NCI-H1105 (cell line): ENCODE measurements at places on chromosomes 13 and 19.
A peak's percentile ranks its signal among the peaks of the same experiment; 100 is the strongest.

GRCh38 chr19:33809960-33810359 lies 13.3 kb downstream of the KCTD15 start:
- DNase-seq = no peak

DNA sequence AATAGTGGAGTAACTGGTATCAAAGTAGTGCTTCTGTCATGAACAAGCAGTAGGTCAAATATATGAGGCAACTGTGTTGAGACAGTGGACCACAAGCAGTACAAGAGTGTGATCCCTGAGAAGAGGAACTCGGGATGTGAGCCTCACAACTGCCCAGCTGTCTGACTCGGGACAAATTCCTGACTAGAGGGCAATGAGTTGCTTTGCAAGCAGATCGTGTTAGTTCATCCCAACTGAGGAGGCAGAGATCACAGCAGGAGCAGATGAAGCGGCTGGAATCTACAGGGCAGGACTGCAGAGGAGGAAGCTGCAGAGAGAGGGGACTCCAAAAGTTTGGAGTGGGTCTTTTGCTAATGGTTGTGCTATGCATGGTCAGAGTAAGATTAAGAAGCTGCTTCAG lies 741.1 kb downstream of the DIAPH3 start:
- DNase-seq = no peak

- no peak for DNase-seq
Observed at GRCh38 chr19:573519-573825, 1.1 kb downstream of the BSG start.

DNA sequence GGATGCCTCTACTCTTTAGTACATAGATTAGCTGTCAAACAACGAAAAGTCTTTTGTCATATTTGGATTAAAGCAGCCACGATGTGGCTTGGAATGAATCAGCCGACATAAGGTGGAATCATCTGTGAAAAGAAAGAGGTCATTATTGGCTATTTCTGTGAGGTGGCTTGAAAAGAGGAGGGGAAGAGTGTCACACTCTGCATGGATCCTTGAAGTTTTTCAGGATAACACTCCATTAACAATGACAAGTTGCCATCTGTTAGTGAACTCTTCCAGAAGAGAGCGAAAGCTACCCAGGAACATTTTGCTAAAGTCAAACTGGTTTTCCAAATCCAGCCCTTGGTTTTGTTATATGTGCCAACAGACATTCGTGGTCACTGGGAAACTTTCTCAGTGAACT lies 1604.8 kb downstream of the OLFM4 start:
- no peak for DNase-seq

DNA sequence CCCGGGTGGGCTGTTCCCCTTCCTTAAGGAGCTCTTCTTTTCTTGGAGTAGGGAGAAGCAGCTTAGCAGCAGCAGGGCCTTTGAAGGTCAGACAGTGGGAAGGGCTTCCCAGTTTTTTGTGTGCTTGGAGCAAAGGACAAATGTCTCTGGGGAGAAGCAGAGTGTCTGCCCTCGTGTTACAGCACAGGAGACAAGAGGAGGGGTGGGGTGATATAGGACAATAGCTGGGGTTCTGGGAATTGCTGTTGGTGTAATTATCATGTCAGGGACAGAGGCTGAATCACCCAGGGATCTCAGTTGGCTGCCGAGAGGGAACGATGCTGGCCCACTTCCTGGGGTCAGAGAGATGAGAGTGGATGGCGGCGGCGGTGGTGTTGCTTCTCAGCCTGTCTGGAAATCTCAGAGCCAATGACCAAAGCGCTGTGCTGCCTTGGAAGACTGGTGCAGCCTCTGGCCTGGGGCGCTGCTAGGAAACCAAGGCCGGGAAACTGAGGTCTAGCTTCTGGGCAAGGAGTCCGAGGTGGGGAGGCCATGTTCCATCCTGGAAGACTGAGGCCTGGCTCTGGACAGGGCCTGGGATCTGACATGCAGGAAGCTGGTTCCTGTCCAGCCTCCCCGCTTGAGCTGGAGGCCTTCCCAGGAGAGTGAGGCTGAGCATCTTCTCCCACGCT lies 1.2 kb downstream of the INAFM1 start:
- no peak for DNase-seq

DNA sequence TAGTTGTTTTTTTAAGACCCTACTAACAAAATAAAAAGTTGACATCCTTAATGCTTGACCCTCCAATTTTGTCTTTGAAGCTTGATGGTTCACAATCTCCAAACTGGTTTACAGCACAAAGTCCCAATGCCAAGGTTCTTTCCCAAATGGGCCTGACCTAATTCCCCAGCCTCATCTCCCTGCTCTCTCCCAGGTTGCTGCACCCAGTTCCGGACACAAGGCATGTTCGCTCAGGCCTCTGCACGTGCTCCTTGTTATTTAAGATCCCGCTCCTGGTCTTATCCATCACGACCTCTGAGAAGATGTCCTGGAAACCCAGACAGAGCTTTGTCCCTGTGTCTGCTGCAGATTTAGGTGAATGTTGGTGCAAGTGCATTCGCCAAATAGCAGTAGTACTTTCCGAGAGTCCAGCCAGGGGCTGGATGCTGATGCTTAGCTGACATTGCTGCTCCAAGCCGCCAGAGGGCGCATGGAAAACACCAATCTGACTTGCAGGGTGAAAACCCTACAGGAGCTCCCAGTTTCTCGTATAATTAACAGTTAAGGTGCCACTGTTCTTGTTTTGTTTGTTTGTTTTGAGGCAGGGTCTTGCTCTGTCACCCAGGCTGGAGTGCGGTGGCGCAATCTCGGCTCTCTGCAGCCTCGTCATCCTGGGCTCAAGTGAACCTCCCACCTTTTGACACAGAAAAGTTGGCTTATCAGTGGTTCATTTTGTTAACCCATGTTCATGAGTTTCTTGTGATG lies 18.5 kb downstream of the LYPD3 start:
- DNase-seq = peak; percentile 53

GRCh38 chr13:20401531-20401930 lies 124.1 kb downstream of the CRYL1 start:
- no peak for DNase-seq

DNA sequence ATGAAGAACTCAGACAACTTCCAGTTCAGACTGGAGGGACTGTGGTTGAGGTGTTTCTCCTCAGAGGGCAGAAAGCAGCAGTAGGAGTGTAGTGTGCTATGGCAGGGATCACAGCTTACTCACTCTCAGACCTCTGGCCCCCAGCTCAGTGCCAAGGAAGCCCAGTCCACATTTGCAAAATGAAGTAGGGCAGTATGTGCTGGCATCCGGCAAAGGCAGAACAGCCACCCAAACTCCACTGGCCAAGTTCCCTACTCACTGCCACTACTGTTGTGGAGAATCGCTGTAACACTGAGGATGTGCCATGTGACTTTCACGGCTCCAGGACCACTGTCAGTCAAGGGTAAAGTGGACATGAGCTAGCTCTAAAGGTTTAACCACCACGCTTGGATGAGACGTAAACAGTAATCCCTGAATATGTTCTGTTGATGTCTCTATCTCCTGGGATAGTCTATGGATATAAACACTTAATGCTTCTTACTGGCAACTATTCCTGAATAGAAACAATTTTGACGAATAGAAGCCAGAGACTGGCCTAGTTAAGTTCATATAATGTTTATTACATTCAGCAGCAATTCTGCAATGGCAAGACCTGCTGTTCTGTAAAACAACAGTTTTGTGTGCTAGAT lies 67.0 kb upstream of the SLC15A1 start:
- DNase-seq = no peak

GRCh38 chr19:54422136-54422535 lies 6.9 kb downstream of the TTYH1 start:
- DNase-seq = no peak

- DNase-seq = no peak
Observed at GRCh38 chr19:45139286-45140143, 21.3 kb downstream of the NKPD1 start.

GRCh38 chr13:79227418-79227817 lies 178.6 kb downstream of the RBM26 start:
- no peak for DNase-seq

- DNase-seq = peak; percentile 54
Observed at GRCh38 chr13:78841358-78841963, 182.5 kb upstream of the OBI1 start.

DNA sequence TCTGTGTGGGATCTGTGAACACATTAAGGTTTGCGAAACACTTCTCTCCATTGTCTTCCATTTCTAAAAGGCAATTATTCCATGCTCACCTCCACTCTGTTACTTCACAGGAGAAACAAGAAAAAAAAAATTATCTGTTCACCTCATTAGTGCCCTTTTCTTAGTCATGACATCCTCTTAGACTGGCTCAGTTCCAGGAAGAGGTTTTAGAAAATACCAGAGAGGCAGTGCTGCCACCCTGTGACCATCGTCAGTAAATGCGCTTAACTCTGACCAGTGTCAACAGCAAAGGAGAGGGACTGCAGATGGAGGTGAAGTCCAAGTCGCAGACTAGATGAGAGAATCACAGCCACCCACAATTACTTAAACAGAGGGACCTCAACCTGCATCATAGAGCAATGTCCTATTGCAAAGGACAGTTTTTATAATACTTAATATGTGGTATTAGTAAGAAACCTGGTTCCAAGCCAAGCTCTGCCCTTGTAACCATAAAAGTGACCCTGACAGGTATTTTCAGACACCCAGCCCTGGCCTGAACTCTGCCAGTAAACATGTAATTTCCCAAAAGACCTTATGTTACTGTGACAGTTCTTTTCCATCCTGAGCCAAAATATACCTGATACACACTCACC lies 19.4 kb downstream of the CEACAM21 start:
- DNase-seq = peak; percentile 71

DNA sequence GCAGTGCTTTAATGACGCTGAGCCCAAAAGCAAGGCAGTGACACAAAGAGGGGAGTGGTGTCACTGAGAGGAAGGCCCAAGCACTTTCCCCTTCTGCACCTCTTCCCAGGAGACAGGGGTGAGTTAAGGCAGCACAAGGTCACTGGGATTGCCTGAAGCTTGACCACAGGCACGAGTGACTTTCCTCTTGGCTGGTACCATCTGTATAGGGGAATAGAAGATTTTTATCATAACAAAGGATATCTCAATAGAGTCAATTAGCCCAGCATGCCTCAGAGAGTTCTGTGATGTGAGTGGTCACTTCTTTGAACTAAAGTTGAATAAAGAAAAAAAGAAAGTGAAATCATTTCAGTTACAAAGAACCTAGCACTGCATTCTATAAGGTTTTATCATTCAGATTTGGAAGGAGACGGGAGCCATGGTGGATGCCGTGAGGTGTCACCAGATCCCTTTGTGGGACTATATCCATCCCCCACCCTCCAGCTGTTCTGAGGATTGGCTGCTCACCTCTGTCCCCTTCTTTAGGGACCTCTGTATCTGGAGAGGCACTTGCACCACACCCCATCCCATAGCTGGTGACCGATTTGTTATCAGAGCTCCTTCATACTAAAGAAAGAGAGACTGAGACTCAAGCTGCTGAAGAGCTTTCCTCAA lies 291.2 kb downstream of the DCT start:
- DNase-seq = no peak

- no peak for DNase-seq
Observed at GRCh38 chr19:9953802-9954542, 17.7 kb upstream of the OLFM2 start.

- DNase-seq = no peak
Observed at GRCh38 chr19:43552616-43553015, 19.6 kb downstream of the ZNF575 start.

DNA sequence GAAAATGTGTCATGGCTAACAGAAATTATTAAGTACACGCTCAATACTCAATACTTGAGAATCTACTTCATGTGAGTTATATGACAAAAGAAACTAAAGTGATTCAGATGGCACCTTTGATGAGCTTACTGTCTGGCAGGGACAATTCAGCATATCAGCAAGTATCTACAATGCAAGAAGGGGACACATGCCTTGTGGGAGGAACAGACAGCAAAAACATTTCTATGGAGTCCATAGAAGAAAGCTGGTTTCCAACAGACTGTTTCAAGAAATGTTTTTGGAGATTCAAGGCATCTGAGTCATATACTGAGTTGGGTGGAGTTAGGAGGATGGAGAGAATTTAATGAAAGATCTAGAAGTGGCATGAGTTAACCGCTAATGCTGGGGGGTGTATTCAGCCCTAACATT lies 54.7 kb downstream of the MBNL2 start:
- no peak for DNase-seq

GRCh38 chr13:111844222-111844671 lies 222.7 kb upstream of the SOX1 start:
- no peak for DNase-seq

DNA sequence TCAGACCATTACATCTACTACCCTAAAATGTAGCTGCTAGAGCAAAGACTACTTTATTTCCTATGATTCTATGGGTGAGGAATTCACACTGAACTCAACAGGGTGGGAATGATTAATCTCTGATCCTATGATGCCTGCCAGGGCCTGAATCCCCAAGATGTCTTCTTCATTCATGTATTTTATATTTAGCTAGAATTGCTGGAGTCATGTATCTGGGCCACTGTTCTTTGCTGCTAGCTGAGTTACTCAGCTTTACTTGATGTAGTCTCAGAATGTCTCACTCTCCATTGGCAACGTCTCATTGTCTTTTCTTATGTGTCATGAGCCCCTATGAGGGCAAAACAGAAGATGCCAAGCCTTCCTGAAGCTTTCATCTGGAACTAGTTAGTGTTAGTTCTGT lies 21.1 kb downstream of the ZNF582 start:
- no peak for DNase-seq

DNA sequence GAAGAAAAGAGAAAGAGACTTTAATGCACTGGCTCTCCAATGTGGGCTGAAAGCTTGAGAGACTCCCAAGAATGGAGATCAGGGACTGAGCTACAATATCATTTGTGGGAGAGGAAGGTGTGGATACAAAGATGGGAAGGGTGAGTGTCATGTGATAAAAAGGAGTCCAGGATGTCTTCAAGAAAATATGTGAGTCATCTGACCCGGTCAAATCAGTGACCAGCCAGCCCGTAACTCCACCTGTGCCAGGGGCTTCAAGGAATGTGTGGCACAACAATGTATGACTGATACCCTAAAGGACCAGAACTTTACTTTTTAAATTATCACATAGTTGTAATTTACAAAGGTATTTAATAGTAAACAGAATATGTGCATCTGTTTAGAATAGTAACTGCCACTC lies 97.2 kb downstream of the DOCK9 start:
- no peak for DNase-seq

- peak; percentile 82 for DNase-seq
Observed at GRCh38 chr19:4474514-4475022, 2.5 kb downstream of the HDGFL2 start.
